ENCODE measurements at places on chromosomes 2 and 18.
A peak's percentile ranks its signal among the peaks of the same experiment; 100 is the strongest.

GRCh38 chr2:205188239-205189138, 493.8 kb upstream of the NRP2 start:
- DNase-seq, result no peak

DNA sequence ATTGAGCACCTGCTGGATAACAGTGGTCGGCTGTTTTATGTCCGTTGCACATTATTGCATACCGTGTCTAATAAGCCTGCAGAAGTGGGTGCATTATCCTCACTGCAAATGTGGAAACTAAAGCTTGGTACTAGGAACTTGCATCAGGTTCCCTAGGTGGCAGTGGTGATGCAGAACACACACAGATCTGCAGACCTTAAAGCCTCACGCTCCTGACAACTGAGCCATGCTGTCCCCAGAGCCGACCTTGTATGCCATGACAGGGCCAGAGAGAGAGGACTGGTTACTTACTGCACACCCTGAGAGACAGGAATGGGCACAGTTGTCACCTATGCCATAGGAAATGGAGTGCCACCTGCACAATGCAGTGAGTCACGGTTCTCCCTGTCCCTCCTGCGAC, 151.8 kb downstream of the SH3RF3 start:
- DNase-seq, result no peak

GRCh38 chr18:23609390-23610023, 23.2 kb upstream of the NPC1 start:
- DNase-seq, result no peak

- DNase-seq, result no peak
Observed at GRCh38 chr2:236758406-236758805, 188.8 kb downstream of the ACKR3 start.

GRCh38 chr2:48114256-48114655, 208.0 kb upstream of the FBXO11 start:
- peak; percentile 19 for DNase-seq

GRCh38 chr2:169354244-169354643, 8.1 kb downstream of the LRP2 start:
- DNase-seq, result no peak

DNA sequence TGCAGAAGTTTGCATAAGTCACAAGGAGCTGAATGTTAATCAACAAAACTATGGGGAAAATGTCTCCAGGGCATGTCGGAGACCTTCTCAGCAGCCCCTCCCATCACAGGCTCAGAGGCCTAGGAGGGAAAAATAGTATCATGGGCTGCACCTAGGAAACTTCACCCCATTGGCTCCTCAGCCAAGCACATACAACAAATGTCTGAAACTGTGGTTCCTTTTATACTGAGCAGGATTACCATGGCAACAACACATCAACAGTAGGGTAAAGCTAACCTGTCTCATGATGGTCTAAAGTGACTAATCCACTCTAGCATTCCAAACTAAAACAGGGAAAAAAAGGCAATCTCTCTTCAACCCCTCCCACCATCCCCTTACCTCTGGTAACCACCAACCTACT, 3.2 kb upstream of the NEMP2 start:
- DNase-seq, result no peak

GRCh38 chr18:10051877-10052631, 138.2 kb downstream of the VAPA start:
- no peak for DNase-seq

DNA sequence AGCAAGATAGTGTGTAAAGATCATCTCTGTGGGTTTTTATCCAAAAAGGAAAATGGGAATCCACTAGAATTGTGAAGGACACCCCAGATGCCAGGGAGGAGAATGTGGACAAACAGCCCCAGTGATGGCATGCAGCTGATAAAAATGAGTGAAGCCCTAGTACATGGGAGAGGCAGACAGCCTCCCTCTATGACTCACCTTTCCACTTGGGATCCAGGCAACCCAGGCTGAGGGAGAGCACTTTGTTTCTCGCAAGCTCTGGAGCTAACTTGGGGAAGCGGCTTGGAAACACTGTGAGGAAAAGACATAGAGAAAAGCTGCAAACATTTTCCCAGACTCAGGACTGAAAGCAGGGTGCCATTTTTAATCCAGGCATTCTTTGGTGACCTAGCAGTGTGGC, 5.3 kb upstream of the FLACC1 start:
- DNase-seq, result no peak
